ENCODE measurements at places on chromosomes 7 and 10. TPM values are rescaled to one million over a fixed set of nuclear protein-coding genes. Genes with fewer than 3 reads are reported as not detected.

DNA sequence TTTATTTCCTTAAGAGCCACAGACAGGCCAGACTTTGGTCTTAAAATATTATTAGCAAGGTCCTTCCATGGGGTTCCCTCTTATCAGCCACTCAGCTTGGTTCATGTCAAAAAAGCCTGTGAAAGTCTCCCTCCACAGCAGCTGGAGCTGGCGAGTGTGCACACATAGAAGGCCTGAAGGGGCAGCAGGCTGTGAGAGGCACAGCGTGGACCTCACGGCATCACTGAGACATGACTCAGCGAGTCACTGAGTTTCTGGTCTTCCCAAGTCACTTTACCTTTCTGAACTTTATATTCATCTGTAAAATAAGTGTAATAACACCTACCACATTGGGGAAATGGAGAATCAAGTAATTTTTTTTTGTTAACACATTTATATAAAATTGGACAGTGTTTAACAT lies 8.7 kb downstream of the TAF3 start:
- no peak for DNase-seq
- no peak overlapping the region for H3K27ac ChIP-seq
- H3K4me3 ChIP-seq = no peak overlapping the region
- no peaks in the 10 kb centered on the region for H3K27me3 ChIP-seq
- H3K36me3 ChIP-seq = no peaks in the 10 kb centered on the region

DNA sequence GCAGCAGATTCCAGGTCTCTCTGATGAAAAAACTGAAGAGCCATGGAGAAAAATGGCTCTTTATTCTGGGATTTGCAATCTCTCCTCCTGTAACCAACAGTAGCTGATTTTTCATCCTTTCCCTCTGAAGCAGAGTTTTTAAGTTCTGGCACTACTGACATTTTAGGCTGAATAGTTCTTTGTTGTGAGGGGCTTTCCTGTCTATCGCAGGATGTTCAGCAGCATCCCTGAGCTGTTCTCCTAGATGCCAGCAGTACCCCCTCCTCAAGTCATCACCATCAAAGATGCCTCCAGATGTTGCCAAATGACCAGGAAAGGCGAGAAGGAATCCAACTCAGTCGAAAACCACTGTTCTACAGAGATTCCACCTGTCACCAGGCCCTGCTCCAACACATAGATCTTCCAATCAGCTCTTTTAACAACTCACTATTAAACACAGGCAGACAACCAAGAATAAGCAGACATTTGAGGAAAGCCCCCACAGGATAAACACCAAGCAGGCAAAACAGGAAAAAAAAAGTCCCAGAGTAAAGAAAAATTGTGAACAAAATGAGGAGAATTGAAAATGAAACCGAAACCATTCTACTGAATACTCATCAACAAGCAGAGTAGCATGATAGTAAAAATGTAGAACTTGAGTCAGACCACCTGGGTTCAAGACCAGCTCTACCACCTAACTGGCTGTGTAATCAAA lies 124.8 kb downstream of the MPP7 start:
- no peaks in the 10 kb centered on the region for H3K27me3 ChIP-seq
- peak overlapping the region; percentile 51 for H3K27ac ChIP-seq
- H3K4me3 ChIP-seq = peak overlapping the region; percentile 17
- H3K36me3 ChIP-seq = no peaks in the 10 kb centered on the region

- H3K27ac ChIP-seq = no peak overlapping the region
- H3K36me3 ChIP-seq = no peaks in the 10 kb centered on the region
- no peaks in the 10 kb centered on the region for H3K4me1 ChIP-seq
- no peak for DNase-seq
- no peak overlapping the region for H3K4me3 ChIP-seq
These were observed 143.6 kb downstream of the HBP1 start for GRCh38 chr7:107312418-107312817.

DENND2A gene
- total RNA-seq = 9.8 TPM

DNA sequence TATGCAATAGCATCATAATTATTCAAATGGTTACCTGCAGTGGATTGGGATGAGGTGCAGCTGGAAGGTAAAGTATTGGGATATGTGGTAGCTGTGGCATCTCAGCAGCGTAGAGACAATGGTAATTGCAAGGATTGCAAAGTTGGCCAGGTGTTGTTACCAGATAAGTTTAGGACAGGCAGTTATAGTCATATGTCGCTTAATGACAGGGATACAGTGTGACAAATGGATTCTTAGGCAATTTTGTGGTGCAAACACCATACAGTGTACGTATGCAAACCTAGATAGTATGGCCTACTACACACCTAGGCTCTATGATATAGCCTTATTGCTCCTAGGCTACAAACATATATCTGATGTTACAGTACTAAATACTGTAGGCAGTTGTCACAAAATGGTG lies 163.5 kb upstream of the LYZL2 start:
- no peaks in the 10 kb centered on the region for H3K27me3 ChIP-seq
- H3K36me3 ChIP-seq = no peaks in the 10 kb centered on the region
- no peak overlapping the region for H3K27ac ChIP-seq
- no peak for DNase-seq
- H3K4me3 ChIP-seq = no peak overlapping the region
- no peaks in the 10 kb centered on the region for H3K4me1 ChIP-seq

GRCh38 chr10:79241990-79242619 lies 105.2 kb upstream of the PPIF start:
- H3K27me3 ChIP-seq = no peaks in the 10 kb centered on the region
- peak overlapping the region; percentile 39 for H3K4me3 ChIP-seq
- DNase-seq = peak; percentile 67

BTBD16 gene
- not detected for total RNA-seq

DNA sequence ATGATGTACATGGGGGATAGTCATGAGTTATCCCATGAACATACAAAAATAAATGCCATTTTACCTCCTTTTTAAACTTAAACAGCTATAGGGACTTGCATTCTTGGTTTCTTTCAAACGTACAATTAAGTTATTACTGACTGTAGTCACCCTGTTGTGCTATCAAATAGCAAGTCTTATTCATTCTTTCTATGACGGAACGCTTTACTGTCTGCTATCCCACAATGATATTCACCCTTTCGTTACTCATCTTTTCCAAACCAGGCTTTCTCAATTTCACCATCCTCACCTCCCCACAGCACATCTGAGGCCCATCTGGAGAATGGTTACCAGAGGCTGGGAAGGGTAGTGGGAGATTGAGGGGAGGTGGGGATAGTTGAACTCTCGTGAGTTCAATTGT lies 218.8 kb downstream of the PHF14 start:
- no peaks in the 10 kb centered on the region for H3K36me3 ChIP-seq
- no peaks in the 10 kb centered on the region for H3K27me3 ChIP-seq
- H3K4me1 ChIP-seq = peaks cover 15% of the 10 kb centered on the region
- H3K4me3 ChIP-seq = peak overlapping the region; percentile 22
- no peak for DNase-seq

SPDYE9 gene
- 3.7 TPM for total RNA-seq

DNA sequence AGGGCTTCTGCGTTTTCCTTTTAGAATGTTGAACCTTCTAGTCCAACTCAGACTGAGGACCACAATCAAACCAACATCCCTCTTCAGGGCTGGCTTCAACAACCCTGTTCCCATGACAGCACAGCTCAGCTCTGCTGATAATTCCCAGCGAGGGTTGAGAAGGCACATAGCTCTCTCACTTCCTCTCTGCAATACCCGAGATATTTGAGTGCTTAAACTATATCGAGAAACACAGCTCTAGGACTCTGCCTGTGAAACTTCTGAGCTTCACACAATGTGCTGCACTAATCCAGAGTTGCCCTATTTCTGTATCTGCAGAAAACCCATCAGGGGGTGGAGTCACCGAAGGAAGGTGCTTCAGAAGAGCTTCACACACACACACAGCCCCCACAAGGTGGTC lies 1.6 kb upstream of the ADARB2 start:
- peaks cover 2% of the 10 kb centered on the region for H3K4me1 ChIP-seq
- H3K27me3 ChIP-seq = no peaks in the 10 kb centered on the region
- no peak for DNase-seq
- no peak overlapping the region for H3K27ac ChIP-seq

TUBAL3 gene
- not detected for total RNA-seq

Data from ovary (tissue), 10 donors.